ENCODE measurements at places on chromosomes 1 and 21.

DNA sequence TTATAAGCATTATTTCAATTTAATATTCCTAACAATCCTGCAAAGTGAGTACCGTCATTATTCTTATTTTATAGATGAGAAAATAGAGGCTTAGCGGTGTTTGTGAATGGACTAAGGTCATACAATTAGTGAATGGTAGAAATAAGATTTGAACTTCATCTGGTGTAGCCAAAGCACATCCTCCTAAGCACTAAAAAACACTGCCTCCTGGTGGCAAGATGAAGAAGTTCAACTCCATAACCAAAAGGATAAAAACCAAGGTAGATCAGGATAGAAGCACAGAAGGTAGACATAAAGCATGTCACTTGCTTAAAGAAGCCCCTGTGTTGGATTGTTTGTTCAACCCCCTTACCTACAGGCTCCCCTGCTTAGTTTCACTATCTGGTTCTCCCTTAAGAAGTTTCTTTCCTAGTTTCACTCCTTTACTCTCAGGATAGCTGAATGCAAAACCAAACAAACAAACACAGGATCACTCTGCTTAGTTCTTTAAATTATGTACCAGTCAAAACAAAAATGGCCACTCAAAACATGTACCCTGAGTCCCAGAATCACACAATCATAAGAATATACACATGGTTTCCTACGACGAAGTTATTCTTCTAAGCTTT is 12.7 kb upstream of the AIM2 start:
- DNase-seq: peak; percentile 30

GRCh38 chr1:60765204-60765603 is 317.2 kb upstream of the NFIA start:
- peak; percentile 52 for DNase-seq

- DNase-seq: no peak
These were observed 104.9 kb upstream of the EDN2 start for GRCh38 chr1:41589395-41589794.

- DNase-seq: peak; percentile 23
These were observed 121.2 kb downstream of the EPHB2 start for GRCh38 chr1:22831729-22832413.

- DNase-seq: no peak
These were observed 139.9 kb upstream of the B3GALT2 start for GRCh38 chr1:193326296-193326695.

DNA sequence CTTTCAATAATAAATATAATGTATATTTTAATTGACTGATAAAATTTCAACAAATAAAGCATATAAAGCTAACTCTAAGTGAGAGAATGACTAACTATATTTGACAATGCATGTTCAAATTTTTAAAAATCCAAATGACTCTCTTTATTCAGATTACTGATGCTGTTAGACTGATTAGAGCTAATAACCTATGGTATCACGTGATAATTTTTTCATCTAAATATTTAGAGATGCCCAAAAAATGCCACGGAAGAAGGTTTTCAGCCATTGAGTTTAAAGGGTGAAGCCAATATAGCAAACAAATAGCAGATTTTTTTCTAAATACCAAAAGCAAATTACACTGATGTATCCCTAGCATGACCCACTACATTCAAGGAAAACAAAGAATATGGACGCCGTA is 61.1 kb upstream of the OR10J4 start:
- DNase-seq: no peak

GRCh38 chr1:6360517-6361070 is 33.0 kb downstream of the ACOT7 start:
- DNase-seq: no peak

- no peak for DNase-seq
These were observed 11.4 kb upstream of the SELE start for GRCh38 chr1:169745015-169745861.

Data from A673 (cell line).